Fibroblast of skin of left quadriceps (primary cell): ENCODE measurements at places on chromosomes 1 and 21.
A peak's percentile ranks its signal among the peaks of the same experiment; 100 is the strongest.

DNA sequence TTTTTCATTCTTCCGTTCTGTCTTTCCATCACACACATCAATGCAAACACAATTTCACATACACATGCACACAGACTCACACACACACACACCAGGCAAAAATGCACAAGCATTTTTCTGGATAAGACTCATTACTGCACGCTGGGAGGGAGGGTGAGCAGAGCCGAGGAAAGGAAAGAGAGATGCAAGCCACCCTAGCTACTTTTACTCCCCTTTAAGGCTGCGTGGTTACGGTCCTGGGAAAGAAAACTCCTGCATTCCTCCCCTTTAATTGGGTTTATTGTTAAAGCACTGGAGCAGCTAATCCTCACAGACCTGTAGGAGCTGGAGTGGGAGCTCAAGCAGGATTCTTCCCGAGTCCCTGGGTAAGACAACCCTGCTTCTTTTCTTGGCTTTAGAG lies at the start of gene CAMK1G:
TSS of gene CAMK1G (plus strand) at position 307 of the 400 bp plus-strand sequence. CDS start 11,270 bp downstream, outside the sequence.
- DNase-seq, result peak; percentile 63

DNA sequence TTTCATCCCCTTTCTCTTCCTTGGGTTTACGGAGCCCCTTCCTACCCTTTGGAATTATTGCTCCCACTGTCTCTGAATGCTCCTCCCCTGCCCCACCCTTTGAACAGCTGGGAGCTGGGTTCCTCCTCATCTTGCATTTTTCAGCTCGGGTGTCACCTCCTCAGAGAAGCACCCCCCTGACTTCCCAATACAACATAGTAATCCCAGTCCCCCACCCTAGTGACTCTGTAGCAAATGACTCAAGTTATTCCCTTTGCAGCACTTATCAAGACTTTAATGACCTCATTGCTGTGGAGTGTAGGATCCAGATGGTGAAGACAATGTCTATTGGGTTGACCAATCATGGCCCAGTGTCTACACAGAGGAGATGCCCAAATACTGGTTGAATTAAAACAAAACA lies 8.9 kb upstream of the VWA5B1 start:
- DNase-seq, result peak; percentile 37

DNA sequence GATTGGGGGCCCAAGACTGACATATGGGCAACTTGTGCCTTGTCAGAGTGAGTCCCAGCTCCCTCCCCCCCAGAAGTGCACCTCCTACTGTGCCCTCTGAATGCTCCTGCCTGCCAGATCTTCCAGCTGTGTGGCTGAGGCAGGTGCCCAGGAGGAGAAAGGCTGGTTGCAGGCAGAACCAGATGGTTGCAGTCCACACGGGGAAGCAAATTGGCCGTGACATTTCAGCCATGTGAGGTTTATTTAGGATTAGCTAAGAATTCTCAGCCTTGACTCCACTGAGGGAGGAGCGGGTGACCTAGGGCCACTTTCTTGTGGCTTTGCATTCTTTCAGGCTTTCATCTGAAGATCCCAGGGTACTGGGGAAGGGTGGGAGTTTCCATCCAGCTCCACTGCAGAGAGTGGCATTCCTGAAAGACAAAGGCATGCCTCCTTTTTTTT lies 33.8 kb downstream of the PEX14 start:
- no peak for DNase-seq

DNA sequence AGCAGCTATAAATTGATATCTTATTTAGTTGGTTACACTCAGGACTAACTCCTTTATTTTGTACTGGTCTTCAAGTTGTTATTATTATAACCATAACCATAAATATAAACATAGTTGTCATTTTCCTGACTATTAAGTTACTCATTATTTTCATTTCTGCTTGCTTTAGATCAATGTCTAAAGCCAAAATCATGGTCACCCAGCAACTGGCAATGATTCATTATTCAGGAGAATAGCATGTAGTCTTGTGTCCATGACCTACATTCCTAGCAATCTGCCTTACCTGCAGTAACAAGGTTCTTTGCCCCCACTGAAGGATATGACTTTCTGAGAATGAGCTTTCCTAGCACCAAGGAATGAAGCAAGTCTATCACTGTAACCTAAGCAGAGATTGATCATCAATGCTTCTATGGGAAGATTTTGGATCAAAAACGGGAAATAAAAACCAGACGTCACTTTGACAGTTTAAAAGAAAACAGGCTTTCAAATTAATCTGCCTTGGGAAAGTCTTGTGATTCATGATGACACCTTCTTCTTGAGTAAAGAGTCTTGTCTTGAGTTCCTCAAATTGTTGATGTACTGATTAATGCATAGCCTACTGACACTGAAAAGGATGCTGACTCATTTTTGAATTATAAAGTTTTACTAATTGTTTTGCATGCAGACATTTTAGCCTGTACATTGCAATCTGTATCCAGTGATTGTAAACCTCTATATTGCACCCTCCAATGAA lies 203.3 kb upstream of the IVNS1ABP start:
- DNase-seq, result peak; percentile 26

DNA sequence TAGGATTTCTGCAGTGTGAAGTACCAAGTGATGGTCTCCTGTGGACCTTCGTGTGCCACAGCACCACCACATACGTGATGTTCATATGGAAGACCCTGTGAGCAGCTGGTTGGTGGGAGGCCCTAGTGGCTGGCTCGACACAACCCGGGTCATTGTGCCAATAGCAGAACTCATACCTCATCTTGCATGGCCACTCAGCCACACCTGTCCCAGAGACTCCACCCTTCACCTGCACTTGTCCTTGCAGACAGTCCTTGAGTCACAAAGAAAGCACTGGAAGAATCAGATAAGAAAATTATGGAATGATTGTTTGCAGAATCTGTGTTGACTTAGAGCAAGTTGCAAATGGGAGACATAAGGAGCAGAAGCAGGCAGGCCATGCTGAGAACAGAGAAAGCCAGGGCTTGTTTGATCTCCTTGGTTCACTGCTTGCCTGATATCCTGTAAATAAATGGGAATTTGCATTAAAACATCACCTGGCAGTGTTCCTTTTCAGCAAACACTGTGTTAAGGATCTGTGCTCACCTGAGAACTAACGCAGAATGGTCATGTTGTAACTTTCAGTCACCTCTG lies 307.7 kb downstream of the SIPA1L2 start:
- no peak for DNase-seq

- DNase-seq, result no peak
These were observed 638 bp upstream of the OLIG2 start for GRCh38 chr21:33025106-33025488.

- DNase-seq, result peak; percentile 24
These were observed 433.1 kb downstream of the CAMTA1 start for GRCh38 chr1:7218210-7218832.

DNA sequence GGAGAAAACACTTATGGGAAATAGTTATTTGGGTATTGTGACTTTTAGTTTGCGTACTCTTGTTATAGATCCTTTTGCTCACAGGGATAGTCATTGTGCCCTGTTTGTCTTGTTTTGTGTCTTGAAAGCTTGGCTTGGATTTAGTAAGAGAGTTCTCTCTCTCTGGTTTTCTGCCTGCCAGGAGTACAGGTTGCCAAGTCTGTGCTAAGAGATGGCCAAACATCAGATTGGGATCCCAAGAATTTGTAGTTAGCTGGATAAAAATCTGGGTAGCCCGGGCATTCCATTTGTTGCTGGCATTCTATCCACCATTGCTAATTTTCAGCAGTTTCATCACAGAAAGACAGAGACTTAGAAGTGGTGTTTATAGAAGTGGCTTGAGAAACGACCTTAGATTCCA lies 222.2 kb downstream of the NRIP1 start:
- DNase-seq, result no peak

DNA sequence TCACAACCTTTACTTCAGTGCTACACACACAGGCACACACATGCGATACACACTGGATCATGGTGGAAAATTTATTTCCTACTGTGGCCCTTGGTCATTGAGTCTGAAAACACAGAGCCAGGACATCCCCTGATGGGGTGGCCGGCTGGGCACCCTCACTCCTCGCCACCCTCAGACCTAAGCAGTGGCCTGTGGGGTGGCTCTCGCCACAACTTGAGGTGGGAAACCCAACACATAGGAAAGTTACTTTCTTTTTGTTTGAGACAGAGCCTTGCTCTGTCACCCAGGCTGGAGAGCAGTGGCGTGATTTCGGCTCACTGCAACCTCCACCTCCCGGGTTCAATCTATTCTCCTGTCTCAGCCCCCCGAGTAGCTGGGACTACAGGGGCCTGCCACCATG lies 19.4 kb downstream of the CRYAA start:
- no peak for DNase-seq

DNA sequence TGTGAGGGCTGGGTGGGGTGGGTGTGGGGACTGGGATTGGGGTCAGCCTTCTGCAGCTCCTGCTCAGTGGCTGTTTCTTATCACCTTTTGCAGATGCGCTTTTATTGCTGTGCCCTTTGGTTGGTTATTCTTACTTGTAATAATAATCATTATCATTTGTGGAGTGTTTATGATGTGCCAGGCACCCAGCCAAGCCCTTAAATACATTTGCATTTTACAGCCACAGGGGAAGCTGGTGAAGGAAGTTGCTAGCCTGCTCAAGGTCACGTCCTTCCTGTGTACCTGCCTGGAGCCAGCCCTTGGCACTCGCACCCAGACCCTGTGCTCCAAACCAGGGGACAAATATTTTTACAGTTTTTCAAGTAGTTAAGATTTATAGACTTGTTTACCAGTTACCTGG lies 144.0 kb downstream of the PGBD5 start:
- no peak for DNase-seq

DNA sequence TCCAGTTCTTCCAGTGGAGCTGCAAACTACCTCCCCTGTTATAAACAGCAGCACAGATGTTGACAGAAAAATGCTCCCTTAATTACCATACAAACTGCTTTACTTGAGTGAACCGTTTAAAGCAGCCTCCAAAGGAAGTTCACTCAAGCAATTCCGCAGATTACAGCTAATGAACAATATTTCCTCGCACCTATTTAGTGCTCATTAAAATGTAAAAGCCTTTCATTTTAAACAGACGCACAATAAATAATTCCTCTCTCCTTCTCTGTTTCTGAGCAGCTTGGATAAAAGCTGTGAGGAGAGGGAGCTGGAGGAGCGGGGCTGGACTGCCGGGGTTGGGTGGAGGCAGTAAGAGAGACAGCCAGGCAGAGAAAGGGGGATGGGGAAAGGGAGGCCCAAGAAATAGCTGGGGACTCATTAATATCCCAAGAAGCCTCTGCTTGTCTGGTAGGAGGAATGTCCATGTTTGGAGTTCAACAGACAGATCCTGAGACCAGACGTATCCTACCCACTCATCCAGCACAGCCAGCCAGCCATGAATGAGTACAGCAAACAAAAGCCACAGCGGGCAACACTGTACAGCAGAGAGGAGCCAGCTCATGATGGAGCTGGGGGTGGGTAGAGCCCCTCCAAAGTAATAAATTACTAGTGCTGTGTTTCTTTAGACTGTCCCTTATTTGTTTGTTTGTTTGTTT lies 227.7 kb downstream of the GPATCH2 start:
- DNase-seq, result no peak

DNA sequence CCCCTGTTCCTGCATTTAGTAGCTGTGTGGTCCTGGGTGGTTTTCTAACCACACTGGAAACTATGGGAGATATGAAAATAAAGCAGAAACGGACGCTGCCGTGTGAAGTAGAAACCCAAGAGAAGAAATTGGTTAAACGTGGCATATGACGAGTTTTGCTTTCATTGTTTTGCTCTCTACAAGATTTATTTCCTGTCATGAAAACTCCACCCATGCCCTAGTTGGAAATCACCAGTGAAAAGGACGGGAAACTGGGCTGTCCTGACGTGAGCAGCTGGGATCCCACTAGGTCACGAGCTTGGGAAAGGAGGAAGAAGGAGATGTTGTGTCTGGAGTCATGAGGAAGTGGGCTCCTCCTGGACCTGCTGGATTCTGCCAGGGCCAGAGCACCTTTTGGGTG lies 120.8 kb upstream of the GADD45A start:
- DNase-seq, result no peak

DNA sequence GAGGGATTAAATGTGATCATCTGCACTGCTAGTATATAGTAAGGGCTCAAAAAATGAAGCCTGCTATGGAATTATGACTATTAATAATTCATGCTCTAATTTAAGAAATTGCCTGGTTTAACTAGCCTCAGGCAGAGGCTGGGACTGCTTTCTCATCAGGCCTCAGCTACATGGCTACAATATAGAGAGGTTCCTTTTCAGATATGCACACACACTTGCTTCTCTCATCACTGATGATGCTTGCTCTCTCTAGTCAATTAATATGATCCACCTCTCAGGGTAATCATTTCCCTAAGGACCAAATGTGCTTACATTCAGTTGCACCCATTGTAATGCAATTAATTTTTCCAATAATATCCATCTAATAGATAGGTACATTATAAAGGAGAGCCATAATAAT lies 324.9 kb upstream of the ST6GALNAC5 start:
- DNase-seq, result no peak

GRCh38 chr1:210021145-210021860 lies 83.3 kb downstream of the SYT14 start:
- DNase-seq, result no peak

DNA sequence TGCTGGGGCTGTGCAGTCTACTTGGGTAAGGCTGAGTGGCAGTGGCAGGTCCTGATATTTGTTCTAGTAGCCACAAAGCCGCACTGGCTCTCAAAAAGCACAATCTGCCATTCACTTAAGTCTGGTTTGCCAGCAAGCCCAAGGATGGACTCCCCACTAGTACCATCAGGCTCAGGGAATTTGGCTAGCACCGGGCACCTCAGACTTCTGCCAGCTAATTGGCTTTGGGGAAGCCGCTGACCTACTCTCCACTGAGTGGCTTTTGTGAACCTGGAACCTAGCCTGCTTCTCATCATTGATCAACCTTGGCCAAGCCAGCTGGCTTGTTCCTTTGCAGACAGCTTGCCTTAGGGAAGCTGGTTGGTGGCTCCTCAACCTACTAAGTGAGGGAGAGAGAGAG lies 83.1 kb downstream of the ESRRG start:
- DNase-seq, result no peak

GRCh38 chr1:233386336-233386735 lies 58.8 kb downstream of the MAP3K21 start:
- DNase-seq, result no peak

- no peak for DNase-seq
These were observed 78.0 kb downstream of the ATP6V1G3 start for GRCh38 chr1:198462365-198463019.

GRCh38 chr1:50268049-50268448 lies 155.2 kb downstream of the DMRTA2 start:
- no peak for DNase-seq
